COLO829 (cell line): ENCODE measurements at places on chromosomes 7 and 10.
A peak's percentile ranks its signal among the peaks of the same experiment; 100 is the strongest.

GRCh38 chr7:8064828-8065227, 96.2 kb downstream of the GLCCI1 start:
- DNase-seq = no peak

DNA sequence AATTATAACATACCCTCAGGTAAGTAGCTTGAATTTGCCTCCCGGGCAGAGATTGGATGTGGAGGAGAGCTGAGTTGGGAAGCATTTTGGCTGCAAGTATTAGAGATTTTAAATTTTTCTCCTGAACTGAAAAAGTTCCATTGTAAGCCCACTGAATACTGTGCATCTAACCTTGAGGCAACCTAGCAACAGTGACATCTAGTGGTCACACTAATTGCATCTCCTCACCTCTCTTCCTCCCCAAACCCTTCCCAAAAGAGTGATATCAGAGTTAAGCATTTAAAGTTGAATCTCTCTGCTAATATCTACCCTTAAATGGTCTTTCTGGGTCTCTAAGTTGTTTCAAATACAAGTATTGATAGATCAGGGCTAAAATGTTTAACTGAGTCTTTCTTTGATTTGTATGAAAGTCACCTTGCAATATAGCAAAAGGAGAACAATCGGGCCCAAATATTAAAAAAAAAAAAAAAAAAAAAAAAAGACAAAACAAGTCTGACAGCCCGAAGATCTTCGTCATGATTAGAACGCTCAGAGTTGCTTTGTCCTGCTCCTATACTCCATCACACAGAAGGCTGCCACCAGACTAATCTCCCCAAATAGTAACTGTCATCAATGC, 40.4 kb upstream of the DLX5 start:
- peak; percentile 70 for DNase-seq

DNA sequence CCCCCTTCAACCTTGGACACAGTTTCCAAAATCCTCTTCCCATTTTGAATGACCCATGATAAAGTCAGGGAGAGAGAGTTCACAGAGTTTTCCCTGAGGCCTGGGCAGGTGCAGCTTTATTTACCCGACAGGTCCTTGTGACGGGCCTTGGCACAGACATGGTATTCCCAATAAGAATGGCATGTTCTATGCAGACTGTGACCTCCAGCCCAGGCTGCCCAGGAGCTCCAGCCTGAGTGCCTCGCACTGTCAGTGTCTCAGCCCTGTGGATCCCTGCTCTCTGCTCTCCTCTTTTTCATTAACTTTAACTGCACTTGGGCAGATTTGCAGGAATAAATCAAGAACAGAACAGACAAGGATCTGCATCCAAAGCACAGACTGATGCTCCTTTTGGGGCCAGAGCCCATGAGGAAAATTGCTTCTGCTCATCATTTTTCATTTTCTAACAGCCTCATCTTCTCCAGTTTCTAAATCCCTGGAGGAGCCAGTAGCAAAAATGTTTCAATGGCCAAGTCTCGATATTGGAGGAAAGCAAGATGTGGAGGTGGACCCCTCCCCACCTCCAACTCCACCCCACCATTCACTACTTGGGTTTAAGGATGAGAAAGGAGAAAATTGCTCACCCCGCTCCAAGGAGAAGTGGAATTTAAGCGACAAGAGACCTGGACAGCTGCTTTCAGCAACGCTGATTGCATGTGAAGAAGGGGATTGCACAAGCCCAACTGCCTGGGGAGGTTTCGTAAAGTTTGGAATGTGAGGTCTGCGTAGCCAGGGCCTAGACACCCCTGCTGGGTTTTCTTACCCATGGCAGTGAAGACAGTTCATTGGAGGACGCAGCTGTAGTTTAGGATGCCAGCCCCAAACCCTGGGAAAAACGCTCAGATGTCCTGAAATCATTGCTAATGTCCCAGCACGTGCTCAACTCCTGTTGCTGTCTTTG, 225.9 kb downstream of the WDR11 start:
- DNase-seq = no peak

DNA sequence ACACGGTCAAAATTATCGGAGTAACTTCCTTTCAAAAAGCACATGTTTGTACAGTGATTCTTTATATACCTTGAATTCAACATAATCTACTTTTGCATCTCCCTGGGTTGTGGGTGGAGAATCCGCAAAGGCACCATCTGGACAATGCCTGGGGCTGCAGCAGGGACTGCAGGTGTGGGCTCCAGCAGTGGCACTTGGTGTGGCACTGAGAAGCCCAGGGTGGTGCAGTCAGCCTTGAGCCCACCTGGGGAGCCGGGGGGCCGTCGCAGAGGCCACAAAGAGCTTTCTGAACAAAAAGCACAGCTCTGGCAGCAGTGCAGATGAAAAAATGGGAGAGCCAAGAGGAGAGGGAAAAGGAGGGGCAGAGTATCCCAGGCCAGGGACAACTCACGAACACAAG, 22.2 kb downstream of the PARD3 start:
- no peak for DNase-seq
